ENCODE measurements at places on chromosomes 6 and 20. TPM values are rescaled to one million over a fixed set of nuclear protein-coding genes. Genes with fewer than 3 reads are reported as not detected.

The SFTA2 gene
- not detected for total RNA-seq

The UBE2C gene
- total RNA-seq = 108 TPM

The TMEM217 gene
- total RNA-seq = 6.8 TPM

The WFDC5 gene
- not detected for total RNA-seq

- H3K4me3 ChIP-seq = no peak overlapping the region
- H3K27ac ChIP-seq = no peak overlapping the region
- DNase-seq = peak; percentile 45
- no peaks in the 10 kb centered on the region for H3K36me3 ChIP-seq
- H3K27me3 ChIP-seq = no peaks in the 10 kb centered on the region
- H3K4me1 ChIP-seq = no peaks in the 10 kb centered on the region
Observed at GRCh38 chr6:52233975-52234823, 10.1 kb downstream of the IL17F start.

- no peak overlapping the region for H3K27ac ChIP-seq
- H3K36me3 ChIP-seq = no peaks in the 10 kb centered on the region
- no peaks in the 10 kb centered on the region for H3K4me1 ChIP-seq
- H3K27me3 ChIP-seq = no peaks in the 10 kb centered on the region
- no peak for DNase-seq
Observed at GRCh38 chr6:51382847-51383246, 564.2 kb downstream of the TFAP2B start.

GRCh38 chr6:19538096-19538495 is 299.1 kb upstream of the ID4 start:
- no peak overlapping the region for H3K4me3 ChIP-seq
- H3K4me1 ChIP-seq = no peaks in the 10 kb centered on the region
- H3K27ac ChIP-seq = no peak overlapping the region
- no peaks in the 10 kb centered on the region for H3K36me3 ChIP-seq
- no peak for DNase-seq

Measured in endothelial cell of umbilical vein (primary cell).